ENCODE measurements at places on chromosomes 3 and 15. TPM values are rescaled to one million over a fixed set of nuclear protein-coding genes. Genes with fewer than 3 reads are reported as not detected.

The LIPC gene
- 1.0 TPM for total RNA-seq

DNA sequence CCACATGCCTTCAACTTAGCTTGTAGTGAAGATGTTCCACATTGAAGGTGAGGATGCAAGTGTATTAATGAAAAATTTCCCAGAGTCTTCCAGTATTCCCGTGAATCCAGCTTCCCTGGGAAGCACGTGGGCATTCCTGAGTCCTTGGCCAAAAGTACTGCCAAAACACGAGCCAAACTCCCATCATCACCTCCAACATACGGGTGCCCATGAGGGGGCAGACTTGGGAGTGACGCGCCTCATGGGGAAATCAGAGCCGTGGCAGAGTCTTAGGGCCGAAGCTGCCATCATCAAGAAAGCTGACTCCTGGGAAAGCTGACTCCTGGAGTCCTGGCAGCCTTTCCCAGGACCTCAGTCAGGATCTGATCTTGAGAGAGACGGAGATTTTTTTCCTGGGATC, 20.1 kb upstream of the TM2D3 start:
- DNase-seq = no peak

GRCh38 chr3:18780959-18781358, 355.8 kb upstream of the SATB1 start:
- no peak for DNase-seq

GRCh38 chr15:22237891-22238275, 157.6 kb downstream of the OR4M2 start:
- DNase-seq = no peak
